ENCODE measurements at places on chromosomes 16 and 17.

GRCh38 chr16:9837481-9837880, 344.7 kb downstream of the GRIN2A start:
- DNase-seq: no peak

GRCh38 chr16:55725055-55725777, 69.4 kb downstream of the SLC6A2 start:
- no peak for DNase-seq

GRCh38 chr16:28098959-28099945, 35.7 kb upstream of the GSG1L start:
- DNase-seq: no peak

DNA sequence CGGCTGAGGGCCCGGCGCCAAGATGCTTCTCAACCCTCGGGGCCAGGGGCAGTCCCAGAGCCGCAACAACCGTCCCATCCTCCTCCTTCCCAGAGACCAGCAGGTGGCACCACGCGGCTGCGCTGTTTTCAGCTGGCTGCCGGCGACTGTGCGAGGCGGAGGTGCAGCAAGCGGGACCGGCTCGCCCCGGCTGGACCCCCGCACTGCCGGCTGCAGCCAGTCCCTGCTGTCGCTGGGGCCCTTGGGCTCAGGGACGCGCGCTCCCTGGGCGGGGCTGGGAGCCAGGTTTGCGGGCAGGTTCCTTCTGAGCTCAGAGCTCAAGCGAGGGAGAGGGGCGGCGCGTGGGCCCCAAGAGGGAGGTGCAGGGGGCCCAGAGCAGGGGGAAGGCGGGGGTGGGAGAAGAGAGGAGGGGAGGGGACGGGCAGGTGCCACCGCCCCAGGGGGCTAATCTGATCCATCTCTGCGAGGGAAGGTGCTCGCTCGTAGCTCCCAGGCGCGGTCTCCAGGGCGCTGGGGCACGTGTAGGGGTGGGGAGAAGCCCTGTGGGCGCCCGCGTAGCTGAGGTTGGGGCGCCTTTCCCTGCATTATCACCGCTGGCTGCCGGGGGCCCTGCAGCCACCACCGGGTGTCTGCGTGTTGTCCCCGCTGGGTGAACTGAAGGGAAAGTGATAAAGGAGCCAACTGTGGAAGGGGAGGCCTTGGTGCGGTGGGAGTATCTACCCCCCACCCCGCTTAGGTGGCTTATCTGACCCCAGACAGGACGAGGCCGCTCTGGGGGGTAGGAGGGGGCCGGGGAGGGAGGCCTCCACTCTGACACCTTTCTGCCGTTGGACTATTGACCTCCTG, 24.2 kb downstream of the STAT5A start:
- DNase-seq: peak; percentile 94

DNA sequence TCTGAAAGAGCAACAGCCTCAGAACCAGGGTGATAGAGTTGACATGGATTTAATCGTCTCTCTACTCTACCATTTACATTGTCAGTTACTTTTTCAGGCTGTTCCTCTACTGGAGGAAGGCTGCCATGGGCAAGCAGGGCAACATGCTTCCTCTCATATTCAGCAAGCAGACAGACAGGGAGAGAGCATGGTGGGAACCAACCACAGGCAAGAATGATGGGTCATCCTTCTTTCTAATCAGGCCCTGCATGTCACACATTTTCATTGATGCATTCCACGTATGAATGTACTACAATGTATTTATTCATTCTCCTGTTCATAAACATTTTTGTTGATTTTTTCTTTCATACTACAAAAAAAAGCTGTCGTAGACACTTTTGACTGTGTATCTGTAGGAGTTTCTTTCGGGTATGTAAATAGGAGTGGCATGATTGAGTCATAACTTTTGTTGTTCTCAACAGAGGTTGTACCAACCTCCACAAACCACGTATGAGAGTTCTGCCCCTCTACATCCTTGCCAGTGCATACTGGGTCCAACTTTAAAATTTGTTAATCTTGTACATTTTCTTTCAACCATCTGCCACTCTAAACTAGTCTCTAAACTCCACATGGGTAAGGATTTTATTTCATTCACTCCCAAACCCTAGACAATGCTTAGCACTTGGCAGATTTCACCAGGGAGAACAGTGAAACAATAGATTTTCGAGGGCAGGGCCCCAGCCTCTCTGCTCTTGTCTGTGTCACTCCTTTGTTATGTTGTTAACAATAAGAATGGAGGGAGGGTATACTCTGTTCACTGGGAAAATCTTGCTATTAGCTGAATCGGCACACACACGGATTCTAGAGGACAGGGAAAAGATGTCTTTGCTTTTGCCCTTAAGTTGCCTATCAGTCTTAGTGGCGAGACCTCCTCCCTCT, 58.7 kb downstream of the CMC2 start:
- DNase-seq: no peak

DNA sequence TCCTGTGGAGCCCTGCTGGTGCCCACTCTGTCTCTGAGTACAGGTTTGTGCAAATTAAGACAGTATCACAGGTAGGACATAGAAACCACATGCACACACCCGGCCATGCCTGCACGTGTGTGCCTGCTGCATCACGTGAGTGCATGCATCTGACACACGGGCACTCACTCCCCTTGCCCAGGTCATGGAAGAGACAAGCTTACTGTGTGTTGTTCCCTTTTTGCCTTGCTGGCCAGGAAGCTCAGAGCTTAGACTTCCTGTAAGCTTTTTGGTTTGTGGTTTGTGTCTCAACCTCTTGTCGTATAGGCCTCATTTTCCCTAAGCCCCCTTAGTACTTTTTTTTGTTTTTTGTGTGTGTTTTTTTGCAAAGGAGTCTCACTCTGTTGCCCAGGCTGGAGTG, 25.0 kb downstream of the ZNF469 start:
- DNase-seq: no peak

- no peak for DNase-seq
Measured at GRCh38 chr16:23950898-23951297, 115.1 kb downstream of the PRKCB start.

- DNase-seq: no peak
Measured at GRCh38 chr16:58855291-58855863, 121.3 kb upstream of the GOT2 start.

DNA sequence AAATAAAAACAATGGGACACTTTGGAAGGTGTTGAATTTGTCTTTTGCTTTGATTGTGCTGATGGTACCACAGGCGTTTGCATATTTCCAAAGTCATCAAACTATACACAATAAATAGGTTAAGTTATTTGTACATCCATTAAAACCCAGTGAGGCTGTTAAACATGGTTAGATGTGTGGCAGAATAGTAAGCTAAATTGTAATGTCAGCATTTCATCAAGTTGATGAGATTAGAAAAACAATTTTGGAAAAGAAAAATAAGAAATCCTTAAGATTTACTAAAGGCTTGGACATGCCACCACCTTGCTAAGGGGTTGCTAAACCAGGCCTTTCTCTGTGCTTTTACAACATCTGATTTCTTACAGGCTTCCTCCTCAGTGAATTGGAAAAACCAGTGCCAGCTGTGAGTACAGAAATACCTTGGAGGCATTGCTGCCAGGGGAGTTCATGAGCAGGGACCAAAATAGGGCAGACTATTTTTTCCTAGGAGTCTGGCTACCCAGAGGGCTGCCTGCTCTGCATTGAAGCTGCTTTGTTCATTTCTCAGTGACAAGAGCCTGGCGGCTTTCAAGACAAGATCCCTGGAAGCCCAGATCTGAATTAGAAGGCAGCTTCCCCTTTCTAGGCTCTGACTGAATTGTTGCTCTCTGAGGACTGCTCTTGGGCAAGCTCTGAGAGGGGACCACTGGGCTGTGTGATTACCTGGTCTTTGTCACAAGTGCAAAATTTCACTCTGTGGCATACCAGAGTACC, 43.4 kb upstream of the CA10 start:
- DNase-seq: no peak

GRCh38 chr16:28257256-28257655, 35.1 kb upstream of the SBK1 start:
- no peak for DNase-seq

DNA sequence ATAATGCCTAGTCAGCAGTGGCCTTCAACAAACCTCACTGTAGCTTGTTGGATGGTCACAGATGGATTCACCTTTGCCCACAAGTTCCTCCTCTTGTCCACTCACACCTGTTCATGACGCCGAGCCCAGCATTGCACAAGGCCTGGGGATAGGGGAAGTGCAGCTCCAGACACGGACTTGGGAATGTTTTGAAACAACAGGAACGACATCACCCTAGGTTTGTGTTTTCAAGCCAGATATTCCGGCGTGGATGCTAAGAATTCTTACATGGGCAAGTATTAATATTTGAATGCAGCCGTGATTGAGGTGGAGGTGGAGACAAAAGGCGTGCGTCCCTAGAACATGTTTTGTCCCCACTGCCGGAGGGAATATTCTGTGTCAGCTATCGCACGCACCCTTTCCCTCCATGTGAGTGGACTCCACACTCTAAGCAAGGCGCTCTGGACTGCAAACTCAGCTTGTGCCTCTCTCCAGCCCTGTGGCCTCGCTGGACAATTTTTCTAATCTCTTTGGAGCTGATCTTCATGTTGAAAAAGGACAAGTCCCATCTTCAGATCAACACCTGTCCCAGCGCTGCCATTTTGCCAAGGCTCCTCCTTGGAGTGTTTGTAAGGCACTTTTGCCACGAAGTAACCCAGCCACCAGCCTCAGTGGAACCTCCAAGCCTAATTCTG, 2.0 kb upstream of the BANP start:
- DNase-seq: peak; percentile 69

GRCh38 chr17:55254375-55254774, 10.4 kb upstream of the HLF start:
- DNase-seq: no peak

DNA sequence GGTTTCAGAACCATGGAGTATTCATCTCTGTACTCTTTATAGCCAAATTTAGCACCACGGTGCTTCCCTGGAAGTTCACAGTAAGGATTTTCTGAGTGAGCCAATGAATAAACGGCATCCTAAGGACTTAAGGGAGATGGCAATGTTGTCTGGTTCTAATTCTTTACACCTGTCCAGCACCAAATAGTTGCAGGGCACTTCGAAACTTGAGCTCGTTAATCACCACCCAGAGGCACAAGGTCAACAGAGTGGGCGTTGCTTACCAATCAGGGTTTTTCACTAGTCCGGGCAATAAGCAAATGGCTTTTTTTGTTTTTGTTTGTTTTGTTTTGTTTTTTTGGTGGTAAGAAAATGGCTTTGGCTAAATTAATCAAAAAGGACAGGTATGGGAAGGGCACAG, 28.2 kb upstream of the TMEM220 start:
- DNase-seq: no peak

- DNase-seq: no peak
Measured at GRCh38 chr17:7987112-7987893, 15.1 kb upstream of the GUCY2D start.

GRCh38 chr16:69113216-69113615, 7.8 kb downstream of the HAS3 start:
- DNase-seq: no peak

Data from adrenal gland (tissue), 19 donors.